ENCODE measurements at places on chromosomes 16 and 17.

DNA sequence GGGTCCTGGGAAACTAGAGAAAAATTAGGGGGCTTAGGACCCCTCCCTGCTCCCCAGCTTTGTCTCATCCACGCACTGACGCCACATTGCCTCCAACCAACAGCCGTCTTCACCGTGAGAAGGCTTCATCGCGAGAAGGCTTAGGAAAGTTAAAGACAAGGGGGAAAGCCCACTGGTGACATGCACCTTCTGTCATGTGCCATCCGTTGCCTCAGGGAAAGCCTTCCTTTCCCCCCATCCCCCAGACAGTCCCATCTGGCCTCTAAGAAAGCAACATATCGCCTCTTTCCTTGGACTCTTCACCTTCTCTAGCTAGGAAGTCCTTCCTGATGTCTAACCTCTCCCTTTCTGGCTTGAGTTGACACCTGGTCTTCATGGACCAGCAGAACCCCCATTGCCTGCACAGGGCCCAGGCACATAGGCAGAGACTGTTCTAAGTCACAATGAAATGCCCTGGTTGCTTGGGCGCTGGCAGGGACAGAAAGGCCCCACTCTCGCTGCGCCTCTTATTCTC is 2.1 kb downstream of the FOXN1 start:
- no peak for DNase-seq

DNA sequence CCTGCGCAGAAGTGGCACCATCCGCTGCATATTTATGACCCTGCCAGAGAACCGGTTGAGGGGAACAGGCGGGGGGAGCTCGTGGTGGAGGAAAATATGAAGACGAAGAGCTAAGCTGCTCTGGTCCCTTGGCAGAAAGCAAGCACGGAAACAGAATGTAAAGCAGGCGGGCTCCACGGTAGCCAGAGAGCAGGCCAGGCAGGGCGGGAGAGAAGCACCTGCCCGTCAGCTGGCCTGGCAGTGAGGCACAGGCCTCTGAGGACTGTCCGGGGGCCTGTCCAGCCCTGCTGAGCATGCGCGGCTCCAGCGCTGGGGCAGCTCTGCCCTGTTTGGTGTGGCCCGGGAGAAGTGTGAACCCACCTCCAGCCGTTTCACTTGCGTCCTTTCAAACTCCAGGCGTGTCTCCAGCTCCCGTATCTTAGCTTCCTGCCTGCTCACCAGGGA is 46.7 kb downstream of the PIPOX start:
- no peak for DNase-seq

DNA sequence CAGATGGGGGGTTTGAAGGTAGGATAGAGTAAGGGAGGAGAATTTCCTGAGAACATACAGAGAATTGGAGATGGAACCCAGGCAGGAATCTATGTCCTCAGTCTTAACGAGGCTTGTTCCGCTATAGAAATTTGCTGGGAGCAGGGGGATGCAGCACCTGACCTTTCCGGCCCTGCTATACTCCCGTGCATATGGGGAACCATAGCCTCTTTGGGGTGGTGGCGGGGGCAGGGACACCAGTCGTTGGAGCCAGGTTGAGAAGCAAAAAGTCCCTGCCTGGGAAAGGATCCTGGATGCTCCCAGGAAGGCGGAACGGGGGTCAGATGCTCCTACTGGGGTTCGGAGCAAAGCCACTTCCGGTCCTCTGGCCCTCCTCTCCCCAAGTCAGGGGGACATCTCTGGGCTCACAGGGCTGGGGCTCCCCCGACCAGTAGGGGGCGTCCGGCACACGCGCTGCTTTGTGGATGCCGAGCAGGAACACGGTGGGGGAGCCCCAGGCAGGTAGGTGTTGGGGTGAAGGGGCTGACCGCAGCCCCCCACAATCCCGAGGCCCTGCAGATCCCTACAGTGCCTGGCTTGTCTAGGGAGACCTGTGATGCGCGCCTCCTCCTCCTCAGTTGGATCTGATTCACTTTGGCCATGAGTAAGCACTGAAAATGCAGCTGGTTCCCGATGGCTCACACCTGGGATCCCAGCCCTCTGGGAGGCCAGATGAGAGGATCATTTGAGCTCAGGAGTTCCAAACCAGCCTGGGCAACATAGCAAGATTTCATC is 15.5 kb upstream of the TFAP4 start:
- DNase-seq = peak; percentile 87

DNA sequence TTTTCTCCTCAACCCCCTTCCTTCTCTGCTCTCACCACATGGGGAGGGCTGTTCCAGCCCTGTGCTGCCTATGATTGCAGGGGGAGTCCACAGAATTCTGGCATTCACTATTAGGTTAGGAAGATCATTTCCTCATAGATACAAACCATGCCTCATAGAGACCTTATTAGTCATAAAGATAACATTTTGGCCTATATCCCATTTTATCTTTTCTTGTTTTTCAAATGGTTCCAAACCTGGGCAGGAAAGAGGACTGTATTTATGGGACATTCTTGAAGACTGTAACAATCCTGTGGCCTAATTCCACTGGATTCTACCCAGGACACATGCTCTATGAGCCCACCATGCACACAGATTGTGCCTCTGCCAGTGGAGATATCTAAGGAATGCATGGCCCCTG is 51.7 kb downstream of the ASIC2 start:
- no peak for DNase-seq

DNA sequence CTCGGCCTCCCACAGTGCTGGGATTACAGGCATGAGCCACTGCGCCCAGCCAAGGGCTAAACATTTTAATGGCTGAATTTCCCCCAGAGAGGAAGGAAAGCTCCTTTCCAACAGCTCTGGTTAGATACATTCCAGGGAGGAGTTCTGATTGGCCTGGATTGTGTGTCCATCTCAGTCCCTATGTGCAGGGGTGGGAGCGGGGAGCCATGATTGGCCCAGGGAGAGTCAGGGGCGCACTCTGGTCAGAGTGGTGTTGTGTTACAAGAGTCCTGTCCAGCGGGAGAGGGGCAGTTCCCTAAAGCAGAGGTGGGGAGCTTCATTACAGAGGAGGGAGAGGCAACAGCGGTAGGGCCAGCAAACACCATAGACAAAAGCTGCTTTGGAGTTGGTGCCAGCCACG is 75.0 kb downstream of the RAP1GAP2 start:
- no peak for DNase-seq

DNA sequence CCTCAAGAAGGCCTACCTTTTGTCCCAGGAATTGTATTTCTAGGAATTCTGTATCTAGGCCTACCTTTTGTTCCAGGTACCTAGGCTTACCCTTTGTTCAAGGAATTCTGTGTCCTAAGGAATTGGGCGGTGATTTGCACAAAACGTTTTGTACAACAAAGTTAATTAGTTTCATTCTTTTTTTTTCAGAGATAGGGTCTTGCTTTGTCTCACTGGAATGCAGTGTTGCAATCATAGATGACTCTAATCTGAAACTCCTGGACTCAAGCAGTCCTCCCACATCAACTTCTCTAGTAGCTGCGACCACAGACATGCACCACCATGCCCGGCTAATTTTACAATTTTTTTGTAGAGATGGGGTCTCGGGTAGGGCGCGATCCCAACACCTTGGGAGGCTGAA is 7.0 kb downstream of the CDR2L start:
- no peak for DNase-seq

GRCh38 chr17:57021226-57021940 is 43.5 kb downstream of the SCPEP1 start:
- no peak for DNase-seq

GRCh38 chr16:87067003-87067556 is 250.1 kb downstream of the C16orf95 start:
- DNase-seq = no peak

DNA sequence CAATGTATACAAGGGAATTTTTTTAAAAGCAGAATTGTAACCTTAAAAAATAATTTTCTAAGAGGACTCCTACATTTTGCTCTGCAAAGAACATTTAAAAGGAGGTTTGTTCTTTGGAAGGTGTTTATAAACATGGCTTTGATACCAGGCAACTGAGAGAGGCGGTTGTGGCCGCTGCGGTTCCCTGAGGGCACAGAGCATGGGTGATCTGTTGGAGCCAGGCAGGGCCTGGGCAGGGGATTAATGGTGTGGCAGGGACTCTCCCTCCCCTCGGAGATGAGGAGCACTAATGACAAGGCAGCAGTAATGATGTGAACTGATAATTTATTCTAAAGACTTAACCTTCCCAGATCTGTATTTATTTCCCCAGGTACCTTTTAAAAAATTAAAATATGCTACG is 65.4 kb downstream of the WWP2 start:
- DNase-seq = no peak

DNA sequence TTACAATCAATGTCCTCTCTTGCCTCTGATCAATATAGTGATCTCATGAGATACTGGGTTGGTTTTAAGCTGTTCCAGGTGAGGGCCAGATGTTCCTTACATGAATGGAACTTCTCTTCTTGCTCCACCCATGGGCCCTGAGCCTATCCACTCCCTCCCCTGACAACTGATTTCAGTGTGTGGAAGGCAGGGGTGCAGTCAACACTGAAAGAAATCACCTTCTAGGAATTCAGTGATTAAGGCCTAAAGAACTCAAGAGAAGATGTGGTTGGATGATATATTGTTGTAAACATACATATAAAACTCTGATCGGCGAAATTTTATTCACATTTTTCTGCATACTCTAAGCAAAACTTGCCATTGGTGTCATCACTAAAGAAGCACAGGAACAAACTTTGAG is 6.7 kb upstream of the GOSR2 start:
- no peak for DNase-seq

- no peak for DNase-seq
These were observed 74.9 kb downstream of the ZFHX3 start for GRCh38 chr16:72972878-72973571.

DNA sequence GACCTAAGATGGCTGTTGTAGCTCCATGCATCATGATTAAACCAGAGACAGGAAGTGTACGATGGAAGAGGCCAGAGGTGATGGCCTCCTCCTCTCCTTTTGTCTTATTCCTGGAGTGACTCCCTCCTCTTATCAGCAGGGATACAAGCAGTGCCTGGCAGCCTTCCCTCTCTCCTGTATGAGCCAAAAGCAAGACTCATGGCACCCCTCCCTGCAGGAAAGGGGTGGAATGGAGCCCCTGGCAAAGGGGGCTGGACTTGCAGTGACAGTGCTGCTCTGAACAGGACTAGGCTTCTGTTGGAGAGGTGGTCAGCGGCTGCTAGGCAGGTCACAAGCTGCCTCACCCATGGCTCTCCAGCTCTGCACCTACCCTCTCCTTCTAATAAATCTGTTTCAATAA is 8.4 kb downstream of the TXNL4B start:
- no peak for DNase-seq

DNA sequence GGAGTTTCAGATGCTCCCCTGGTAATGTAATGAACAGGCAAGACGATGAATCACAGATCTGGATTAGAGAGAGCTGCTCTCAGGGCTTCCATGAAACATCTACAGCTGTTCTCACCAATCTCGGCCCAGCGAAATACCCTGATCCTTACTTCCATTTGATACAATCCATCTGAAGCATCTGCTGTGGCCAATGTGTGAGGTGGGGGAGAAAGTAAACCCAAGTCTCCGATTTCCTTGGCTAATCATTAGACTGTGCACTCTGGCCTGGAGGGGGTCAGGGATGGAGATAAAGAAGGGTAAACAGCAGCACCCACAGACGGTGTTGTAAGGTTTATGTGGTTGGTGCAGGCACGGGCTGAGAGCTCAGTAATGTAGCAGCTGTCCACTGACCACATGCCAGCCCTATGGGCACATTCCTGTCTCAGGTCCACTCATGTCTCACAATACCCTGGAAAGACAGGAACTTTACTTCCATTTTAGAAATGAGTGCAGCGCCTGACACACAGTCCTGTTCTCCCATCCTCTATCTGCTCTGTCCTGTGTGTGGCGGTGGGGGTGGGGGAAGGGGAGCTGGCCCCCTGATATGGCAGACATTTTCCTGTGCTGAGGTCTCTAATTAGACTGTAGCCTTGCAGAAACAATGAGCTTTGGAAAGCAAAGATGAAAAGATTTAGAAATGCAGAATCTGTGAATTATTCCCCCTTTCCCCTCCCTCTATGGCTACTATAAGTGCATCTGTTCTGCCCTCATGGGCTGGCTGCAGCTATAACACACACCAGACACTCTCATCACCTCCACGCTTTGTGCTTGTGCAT is 48.3 kb upstream of the ERN1 start:
- no peak for DNase-seq

DNA sequence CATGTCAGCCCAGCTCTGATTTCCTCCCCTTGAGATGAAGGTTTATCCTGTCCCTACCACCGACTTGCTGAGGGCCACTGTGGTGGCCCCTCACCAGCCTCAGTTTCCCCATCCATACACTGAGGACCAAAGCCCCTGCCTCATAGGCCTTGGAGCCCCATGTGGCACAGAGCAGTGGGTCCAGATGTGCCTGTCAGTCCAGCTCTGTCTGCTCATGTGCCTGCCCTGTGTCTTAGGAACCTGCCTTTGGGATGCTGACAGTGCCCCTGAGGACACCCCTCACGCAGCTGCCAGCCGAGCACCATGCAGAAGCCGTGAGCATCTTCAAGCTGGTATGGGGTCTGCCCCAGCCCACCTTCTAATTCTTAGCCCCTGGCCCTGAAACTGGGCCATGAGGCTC is 35.7 kb downstream of the MYO15A start:
- DNase-seq = no peak

GRCh38 chr16:68374246-68374805 is 63.5 kb downstream of the PRMT7 start:
- DNase-seq = no peak

GRCh38 chr16:85138825-85139627 is 26.8 kb upstream of the CIBAR2 start:
- peak; percentile 57 for DNase-seq

- peak; percentile 20 for DNase-seq
These were observed 12.3 kb downstream of the TMEM100 start for GRCh38 chr17:55710410-55710809.

GRCh38 chr16:12267491-12267890 is 291.0 kb downstream of the SNX29 start:
- no peak for DNase-seq

DNA sequence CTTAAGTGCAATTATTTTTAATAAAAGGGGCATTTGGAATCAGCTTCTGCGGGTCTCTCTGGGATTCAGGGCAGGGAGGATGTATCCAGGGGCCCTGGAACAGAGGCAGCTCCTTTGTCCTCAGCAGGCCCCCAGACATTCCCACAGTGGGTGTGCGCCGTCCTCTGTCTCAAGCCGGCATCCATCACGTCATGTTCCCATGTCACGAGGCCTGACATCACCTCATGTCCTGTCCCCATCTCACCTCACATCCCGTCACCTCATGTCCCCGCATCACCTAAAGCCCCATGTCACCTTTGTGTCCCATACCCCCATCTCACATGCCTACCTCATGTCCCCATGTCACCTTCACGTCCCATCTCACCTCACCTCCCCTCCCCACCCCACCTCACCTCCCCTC is 18.5 kb downstream of the GAA start:
- DNase-seq = no peak
